B cell (primary cell): ENCODE measurements at places on chromosomes 11 and 22. TPM values are rescaled to one million over a fixed set of nuclear protein-coding genes. Genes with fewer than 3 reads are reported as not detected.

Gene TRIM29
- total RNA-seq, result not detected in 2 replicates

Gene NFRKB
- 36.9 and 40.4 TPM in 2 replicates for total RNA-seq

Gene P2RY2
- 0.37 and 0.73 TPM in 2 replicates for total RNA-seq

Gene SEZ6L
- not detected in 2 replicates for total RNA-seq

Gene SCN3B
- total RNA-seq, result not detected in 2 replicates

Gene FBXO7
- 103 and 106 TPM in 2 replicates for total RNA-seq

GRCh38 chr11:109140857-109141515, 281.0 kb upstream of the C11orf87 start:
- no peak for DNase-seq
- H3K36me3 ChIP-seq, result no peaks in the 10 kb centered on the region
- H3K27ac ChIP-seq, result no peak overlapping the region
- no peaks in the 10 kb centered on the region for H3K27me3 ChIP-seq

GRCh38 chr22:17234144-17234623, 14.9 kb upstream of the ADA2 start:
- no peaks in the 10 kb centered on the region for H3K27me3 ChIP-seq
- peaks cover 17% of the 10 kb centered on the region for H3K4me1 ChIP-seq
- DNase-seq, result no peak
- no peaks in the 10 kb centered on the region for H3K36me3 ChIP-seq

DNA sequence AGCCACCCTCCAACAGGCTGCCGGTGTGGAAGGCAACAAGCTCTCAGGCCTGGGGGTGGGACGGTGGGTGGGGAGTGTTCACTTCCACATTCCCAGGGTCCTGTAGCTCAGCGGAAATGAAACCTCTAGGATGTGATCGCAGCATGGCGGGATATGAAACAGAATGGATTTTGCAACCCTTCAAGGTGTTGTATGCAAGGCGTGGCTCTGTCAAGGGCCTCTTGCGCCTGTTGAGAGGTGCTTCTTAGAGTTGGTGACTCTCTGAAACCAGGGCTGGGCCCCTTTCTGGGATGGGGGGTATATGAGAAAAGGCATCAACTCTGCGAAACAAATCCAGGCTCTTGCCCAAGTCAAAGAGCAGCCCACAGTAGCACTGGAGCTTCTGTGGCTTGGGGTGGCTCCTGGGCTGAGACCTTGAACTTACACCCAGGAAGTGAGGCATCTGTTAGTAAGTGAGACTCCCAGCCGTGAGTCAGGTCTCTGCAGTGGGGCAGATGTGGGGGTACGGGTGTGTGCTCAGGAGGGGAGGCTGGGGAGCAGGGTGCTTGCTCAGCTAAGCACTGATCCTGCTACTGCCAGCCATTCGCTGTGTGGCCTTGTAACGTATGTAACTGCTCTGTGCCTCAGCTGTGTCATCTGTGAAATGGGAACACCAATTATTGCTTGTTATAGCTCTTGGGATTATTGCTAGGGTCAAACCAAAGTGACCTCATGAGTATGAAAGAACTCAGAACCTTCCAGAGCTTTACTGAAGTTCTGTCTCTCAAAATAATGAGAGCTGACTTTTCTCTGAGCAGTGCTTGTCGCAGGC, 28.3 kb downstream of the NECTIN1 start:
- H3K27ac ChIP-seq, result no peak overlapping the region
- H3K27me3 ChIP-seq, result no peaks in the 10 kb centered on the region
- H3K36me3 ChIP-seq, result no peaks in the 10 kb centered on the region
- no peak overlapping the region for H3K4me3 ChIP-seq
- DNase-seq, result no peak

GRCh38 chr11:12362857-12363256, 14.5 kb upstream of the PARVA start:
- no peaks in the 10 kb centered on the region for H3K4me1 ChIP-seq
- H3K36me3 ChIP-seq, result no peaks in the 10 kb centered on the region
- peaks cover 2% of the 10 kb centered on the region for H3K27me3 ChIP-seq

DNA sequence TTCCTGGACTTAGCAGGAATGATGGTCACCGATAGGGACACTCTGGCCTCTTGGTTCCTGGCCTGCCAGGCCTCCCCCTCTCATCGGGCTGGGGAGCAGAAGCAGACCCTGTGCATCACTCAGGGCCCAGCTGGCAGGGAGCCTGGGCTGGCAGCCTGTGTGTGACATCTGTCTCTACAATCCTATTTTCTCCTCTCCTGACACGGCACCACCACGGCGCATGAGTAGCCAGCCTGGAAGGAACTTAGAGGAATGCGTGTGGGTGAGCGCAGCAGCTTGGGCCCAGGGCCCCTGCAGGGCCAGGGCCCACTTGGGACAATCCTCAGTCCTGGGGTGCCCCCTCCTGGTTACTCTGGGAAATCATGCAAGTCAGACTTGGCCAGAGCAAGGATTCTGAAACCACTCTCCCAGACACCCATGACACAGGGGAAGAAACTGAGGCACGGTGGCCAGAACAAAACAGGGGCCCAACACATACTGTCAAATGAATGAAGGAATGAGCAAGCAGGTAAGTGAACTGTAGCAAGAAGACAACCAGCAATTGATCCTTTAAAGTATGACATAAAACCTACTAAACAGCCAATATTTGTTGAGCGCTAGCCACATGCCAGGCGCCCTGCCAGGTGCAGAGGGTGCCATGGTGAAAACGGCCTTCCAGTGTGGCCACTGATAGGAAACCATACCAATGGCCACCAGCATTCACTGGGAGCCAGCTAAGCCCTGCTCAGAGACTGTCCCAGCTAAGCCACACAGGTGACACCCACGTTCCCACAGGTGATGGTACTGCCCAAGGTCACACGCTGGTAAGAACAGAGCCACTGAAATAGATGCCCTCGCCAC, 13.3 kb downstream of the RSPH14 start:
- H3K36me3 ChIP-seq, result no peaks in the 10 kb centered on the region
- no peaks in the 10 kb centered on the region for H3K4me1 ChIP-seq
- H3K27ac ChIP-seq, result no peak overlapping the region
- H3K4me3 ChIP-seq, result no peak overlapping the region

DNA sequence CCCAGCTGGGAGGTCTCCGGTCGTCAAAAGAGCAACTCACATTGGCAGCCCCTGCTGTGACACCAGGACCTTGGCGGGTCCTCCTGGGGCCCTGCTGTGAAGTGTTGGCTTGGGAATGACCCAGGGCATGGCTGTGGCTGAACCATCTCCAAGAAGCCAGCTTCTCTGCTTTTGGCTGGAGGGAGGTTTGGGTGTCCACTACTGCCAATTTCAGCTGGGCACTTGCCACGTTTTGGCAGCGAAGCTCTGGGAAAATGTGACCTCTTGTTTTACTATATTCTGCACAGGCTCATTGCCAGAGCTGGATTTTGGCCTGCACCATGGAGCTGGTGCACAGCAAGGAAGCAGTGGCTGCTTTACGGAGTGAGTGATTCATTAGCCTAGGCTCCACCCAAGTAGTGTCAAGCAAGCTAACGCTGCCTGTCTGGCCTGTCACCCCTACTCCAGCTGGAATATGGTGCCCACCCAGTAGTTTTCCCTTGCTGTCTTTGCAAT, 24.3 kb upstream of the SMCO4 start:
- peaks cover 4% of the 10 kb centered on the region for H3K27me3 ChIP-seq
- H3K4me1 ChIP-seq, result no peaks in the 10 kb centered on the region
- no peaks in the 10 kb centered on the region for H3K36me3 ChIP-seq
- no peak overlapping the region for H3K27ac ChIP-seq
- H3K4me3 ChIP-seq, result no peak overlapping the region

- H3K4me3 ChIP-seq, result no peak overlapping the region
- peak; percentile 29 for DNase-seq
- no peak overlapping the region for H3K27ac ChIP-seq
- H3K4me1 ChIP-seq, result peaks cover 77% of the 10 kb centered on the region
- no peaks in the 10 kb centered on the region for H3K27me3 ChIP-seq
- H3K36me3 ChIP-seq, result no peaks in the 10 kb centered on the region
Observed at GRCh38 chr11:69051381-69052342, 2.9 kb downstream of the TPCN2 start.

DNA sequence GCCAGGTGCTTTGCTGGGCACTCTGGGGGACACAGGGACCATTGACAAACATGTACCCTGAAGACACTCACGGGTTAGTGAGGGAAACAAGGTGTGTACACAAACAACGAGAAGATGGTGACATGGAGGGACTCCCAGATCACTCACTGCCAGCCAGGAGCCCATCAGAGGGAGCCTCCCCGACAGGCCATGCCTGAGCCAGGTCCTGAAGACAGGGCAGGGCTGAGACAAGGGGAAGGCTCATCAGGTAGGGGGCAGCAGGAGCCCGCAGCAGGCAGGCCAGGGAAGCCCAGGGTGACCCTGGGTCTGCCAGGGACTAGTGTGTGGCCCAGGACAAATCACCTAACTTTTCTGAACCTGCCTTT, 127.9 kb downstream of the BUD13 start:
- H3K4me1 ChIP-seq, result no peaks in the 10 kb centered on the region
- no peak for DNase-seq
- H3K27me3 ChIP-seq, result peaks cover 14% of the 10 kb centered on the region

- no peaks in the 10 kb centered on the region for H3K4me1 ChIP-seq
- DNase-seq, result no peak
- H3K4me3 ChIP-seq, result no peak overlapping the region
- H3K36me3 ChIP-seq, result no peaks in the 10 kb centered on the region
Observed at GRCh38 chr11:42170601-42171000, 711.1 kb upstream of the LRRC4C start.

DNA sequence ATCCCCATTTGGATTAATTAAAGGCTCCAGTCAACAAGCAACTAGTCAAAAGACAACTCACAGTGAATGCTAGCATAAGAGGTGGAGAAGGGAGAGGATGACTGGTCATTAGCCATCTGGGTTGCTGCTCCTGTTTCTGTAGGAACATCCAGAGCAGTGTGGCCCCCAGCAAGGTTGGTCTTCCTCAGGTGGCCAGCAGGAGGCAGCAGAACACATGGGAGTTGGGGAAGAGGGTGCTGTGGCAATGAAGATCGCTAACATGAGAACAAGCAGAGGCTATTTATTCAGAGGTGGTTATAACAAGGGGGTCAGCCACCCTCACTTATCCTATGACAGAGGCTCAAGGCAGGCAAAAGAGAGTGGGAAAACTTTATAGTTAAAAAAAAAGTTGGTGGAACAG, 21.3 kb downstream of the IZUMO1R start:
- H3K4me3 ChIP-seq, result no peak overlapping the region
- H3K36me3 ChIP-seq, result no peaks in the 10 kb centered on the region
- H3K27me3 ChIP-seq, result no peaks in the 10 kb centered on the region

DNA sequence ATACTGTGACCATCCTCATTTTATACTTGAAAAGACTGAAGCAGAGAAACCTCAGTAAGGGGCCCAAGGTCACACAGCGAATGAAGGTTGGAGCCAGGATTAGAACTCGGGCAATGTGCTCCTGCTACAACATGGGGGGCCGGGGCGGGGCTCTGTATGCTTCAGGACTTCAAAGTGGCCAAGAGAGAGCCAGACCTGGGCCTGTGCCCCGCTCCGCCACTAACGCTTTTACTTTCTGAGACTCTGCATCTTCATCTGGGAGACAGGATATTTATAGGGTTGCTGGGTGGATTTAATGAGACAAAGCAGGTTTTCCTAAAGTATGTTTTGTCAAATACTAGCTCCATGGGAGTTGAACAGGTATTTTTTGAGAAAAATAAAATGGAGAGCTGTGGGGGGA, 33.9 kb upstream of the LYVE1 start:
- H3K36me3 ChIP-seq, result no peaks in the 10 kb centered on the region
- peaks cover 83% of the 10 kb centered on the region for H3K4me1 ChIP-seq
- no peak overlapping the region for H3K4me3 ChIP-seq
- no peak for DNase-seq
- H3K27ac ChIP-seq, result peak overlapping the region; percentile 35
- H3K27me3 ChIP-seq, result no peaks in the 10 kb centered on the region

DNA sequence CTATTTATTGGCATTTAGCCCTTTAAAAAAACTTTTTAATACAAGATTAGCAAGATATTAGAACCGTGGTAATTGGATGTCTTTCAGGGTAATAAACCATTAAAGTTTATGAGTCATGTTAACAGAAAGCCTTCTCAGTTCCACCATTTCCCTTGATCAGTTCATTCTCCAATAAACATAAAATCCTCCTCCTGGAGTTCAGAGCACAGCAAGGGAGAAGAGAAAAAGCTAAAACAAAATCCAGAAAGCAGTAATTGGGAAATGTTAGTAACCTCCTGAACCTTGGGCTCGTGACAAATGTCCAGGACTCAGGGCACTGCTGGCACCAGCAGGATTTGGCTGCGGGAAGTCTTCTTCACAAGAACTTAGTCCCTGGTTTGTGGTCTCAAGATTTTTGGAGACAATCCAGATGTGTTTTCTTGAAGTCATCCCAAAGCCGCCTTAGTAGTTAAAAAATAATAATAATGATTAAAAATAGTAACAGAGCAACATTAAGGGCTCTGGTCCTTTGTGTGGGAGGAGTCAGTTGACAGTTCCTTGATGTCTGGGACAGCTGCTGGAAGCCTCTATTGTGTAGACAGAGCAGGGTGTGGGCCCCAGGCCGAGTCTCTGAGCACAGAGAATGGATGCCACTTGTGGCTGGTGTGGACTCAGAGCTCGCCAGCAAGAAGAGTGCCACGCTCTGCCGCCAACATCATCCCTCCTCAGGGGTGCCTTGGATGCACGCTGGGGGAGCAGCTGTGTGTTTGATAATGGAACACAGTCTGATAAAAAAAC, 43.4 kb upstream of the PITPNB start:
- no peak for DNase-seq
- H3K27ac ChIP-seq, result no peak overlapping the region
- no peaks in the 10 kb centered on the region for H3K4me1 ChIP-seq
- no peaks in the 10 kb centered on the region for H3K27me3 ChIP-seq
- no peaks in the 10 kb centered on the region for H3K36me3 ChIP-seq
- H3K4me3 ChIP-seq, result no peak overlapping the region

DNA sequence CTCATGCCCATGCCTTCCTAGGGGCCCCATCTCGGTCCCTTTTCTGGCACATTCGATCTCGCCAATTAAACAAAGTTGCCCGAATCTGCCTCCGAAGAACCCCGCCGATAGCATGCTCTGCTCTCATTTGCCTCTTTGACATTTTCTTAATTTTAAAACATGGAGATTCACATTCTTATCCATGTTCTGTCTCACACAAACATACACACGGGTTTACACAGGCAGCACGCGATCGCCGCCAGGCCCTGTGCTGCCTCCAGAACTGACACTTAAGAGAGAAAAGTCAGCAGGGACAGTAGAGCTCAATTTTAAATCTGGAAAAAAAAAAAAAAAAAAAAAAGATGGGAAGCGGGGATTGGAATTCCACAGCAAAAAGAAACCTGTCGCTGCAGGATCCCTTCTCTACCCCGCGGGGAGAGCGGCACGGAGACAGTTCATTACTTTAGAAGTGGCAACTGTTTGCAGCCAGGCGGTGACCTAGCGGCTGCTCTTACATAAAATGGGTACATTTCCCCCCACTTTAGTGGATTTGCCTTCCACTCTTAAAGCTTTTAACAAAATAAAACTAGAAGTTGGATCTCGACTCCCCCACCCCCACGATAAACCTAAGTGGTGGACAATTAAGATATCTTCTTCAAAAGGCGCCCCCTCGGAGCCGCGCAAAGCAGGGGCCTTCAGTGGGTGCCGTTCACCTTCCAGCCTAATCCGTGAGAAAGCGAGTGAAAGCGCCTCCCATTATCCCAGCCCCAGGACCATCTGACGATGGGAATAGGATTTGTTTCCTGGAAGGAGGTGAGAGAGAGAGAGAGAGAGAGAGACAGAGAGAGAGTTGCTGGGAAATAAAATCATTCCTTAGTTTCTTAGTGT, 13.7 kb downstream of the PAX6 start:
- no peaks in the 10 kb centered on the region for H3K36me3 ChIP-seq
- H3K4me3 ChIP-seq, result no peak overlapping the region
- H3K27ac ChIP-seq, result no peak overlapping the region
- peak; percentile 13 for DNase-seq
- H3K4me1 ChIP-seq, result peaks cover 11% of the 10 kb centered on the region
- no peaks in the 10 kb centered on the region for H3K27me3 ChIP-seq

- peak; percentile 89 for DNase-seq
- peak within 1 kb of the TSS; percentile 74 for H3K4me3 ChIP-seq
- no peaks in the 10 kb centered on the region for H3K27me3 ChIP-seq
- no peaks in the 10 kb centered on the region for H3K36me3 ChIP-seq
- peak within 1 kb of the TSS; percentile 78 for H3K27ac ChIP-seq
Observed at GRCh38 chr11:66856496-66857233, at the start of gene LRFN4. TSS of gene LRFN4 (plus strand) at chr11:66857064. CDS start at chr11:66857745, 681 bp downstream.
